Iris pigment epithelial cell (primary cell): ENCODE measurements at places on chromosomes 4 and X.

DNA sequence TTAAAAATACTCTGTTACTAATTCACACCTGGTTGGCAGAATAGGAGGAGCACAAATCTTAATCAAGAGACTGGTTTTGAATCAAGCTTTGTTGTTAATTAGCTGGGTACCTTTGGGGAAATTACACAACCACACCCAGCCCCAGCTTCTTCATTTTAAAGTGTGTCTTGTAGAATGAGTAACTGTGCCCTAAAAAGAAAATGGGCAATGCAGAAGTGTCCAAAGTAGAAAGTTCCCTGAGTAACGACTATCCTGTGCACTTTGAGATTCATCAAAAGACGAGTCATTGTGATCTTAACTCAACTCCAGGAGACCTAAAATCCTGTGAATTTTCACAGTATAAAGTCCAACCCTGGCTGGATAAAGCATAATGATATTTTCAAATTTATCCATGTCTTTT is 792.3 kb upstream of the HS3ST1 start:
- DNase-seq: no peak

DNA sequence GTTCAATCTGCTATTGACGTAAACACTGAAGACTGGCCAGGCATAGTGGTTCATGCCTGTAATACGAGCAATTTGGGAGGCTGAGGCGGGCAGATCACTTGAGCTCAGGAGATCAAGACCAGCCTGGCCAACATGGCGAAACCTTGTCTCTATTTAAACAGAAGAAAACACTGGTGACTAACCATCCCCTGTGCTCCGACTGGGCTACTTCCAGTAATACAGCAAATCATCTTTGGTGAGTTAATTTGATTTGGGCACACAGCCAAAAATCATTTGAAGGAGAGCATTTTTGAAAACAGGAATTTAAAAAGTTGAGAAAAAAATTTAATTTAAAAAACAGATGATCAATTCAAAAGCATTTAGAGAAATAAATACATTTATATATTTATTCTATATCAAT is 52.0 kb downstream of the SEC24D start:
- peak; percentile 86 for DNase-seq

- peak; percentile 81 for DNase-seq
Observed at GRCh38 chr4:20408611-20409010, 156.9 kb downstream of the SLIT2 start.

GRCh38 chr4:135325264-135325663 is 1123.7 kb upstream of the PABPC4L start:
- DNase-seq: no peak

DNA sequence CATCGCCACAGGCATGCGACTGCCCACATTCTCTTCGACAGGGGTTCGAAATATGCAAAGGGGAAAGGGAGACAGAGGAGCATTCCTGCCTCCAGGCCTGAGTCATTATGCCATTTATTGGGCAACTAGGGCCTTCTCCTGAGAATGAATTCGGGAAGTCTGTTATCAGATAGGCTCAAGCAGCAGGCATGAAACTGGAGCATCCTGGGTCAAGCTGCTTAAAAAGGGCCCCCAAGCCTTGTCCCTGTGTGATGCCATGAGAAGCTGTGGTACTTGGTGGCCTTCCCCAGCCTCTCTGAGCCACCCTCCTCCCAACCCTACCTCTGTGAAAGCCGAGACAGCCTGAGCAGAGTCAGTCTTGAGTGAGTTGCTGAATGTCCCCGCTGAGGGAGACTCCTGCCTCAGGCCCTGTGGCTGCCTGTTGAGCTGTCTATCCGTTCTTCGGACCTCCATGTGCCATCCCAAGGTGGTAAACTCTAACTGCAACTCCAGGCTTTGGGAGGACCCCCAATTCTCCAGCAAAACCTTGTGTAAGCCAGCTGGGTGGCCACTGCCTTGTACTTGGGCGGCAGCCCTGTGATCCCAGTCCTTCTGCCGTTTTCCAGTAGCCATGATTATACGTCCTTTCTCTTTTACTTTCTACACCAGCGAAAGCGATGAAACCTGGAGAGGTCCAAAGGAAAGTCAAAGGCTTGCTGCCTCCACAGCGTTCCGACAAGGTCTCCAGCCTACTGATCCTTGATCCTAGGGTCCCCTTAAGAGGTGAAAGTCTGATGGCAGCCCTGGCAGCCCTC is 37.7 kb downstream of the NBDY start:
- peak; percentile 46 for DNase-seq

GRCh38 chr4:20317424-20317985 is 65.8 kb downstream of the SLIT2 start:
- peak; percentile 23 for DNase-seq

DNA sequence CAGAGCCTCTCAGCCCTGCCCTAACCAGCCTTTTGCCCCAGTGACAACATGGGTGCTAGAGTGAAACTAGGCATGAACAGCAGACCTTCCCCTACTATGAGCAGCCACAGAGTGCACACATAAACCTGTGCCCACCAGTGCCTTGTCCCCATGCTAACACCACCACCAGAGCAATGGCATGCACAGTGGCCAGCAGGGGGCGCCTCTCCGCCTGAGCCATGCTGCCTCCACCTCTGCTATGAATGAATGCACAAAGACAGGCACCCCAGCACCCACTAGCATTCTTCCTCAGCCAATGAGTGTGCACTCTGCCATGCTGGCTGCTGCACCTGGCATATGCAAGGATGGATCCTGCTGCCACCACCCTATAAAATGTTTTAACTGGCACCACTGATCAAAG is 286.9 kb upstream of the FGF16 start:
- no peak for DNase-seq

DNA sequence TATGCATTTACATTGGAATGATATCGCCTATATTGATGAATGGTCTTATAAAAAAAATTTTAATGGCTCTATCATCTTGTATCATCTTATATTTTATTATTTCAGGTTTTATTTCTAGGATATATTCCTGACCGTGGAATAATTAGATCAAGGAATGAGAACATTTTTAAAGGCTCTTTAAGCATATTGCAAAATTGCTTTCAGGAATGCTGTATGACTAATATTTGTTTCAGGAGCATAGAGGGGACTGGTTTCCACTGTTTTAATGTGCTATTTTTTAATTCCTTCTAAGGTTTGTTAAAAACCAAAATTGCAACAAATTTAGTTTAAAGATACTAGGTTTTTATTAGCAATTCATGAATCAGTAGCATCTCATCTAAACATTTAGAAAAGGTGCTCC is 120.2 kb downstream of the BMPR1B start:
- DNase-seq: peak; percentile 63

GRCh38 chr4:47690611-47691010 is 147.3 kb downstream of the CORIN start:
- DNase-seq: no peak

- DNase-seq: no peak
Observed at GRCh38 chrX:107601326-107601725, 27.0 kb upstream of the PRPS1 start.

DNA sequence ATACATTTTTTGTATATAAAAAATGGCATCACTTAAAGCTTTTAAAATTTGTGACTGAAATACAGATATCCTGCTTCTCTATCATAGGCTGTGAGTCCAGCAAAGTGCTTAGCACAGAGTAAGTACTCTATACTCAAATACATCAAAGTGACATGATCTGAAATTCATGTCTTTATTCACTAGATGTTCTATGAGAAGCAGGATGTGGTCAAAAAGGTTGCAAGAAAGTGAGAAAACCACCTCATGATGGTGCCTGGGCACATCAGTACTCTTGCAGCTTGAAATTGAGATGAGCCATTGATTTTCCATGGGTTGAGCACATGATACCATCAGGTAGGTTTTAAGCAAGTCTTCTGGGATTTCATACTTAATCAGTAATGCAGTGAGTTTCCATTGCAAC is 20.4 kb upstream of the SFRP2 start:
- DNase-seq: no peak

- no peak for DNase-seq
Observed at GRCh38 chr4:77175201-77175611, 18.2 kb downstream of the CCNG2 start.

GRCh38 chrX:56757327-56757726 is 28.3 kb downstream of the NBDY start:
- no peak for DNase-seq

GRCh38 chr4:35695003-35695402 is 549.3 kb downstream of the ARAP2 start:
- DNase-seq: no peak

GRCh38 chr4:81905971-81906370 is 434.3 kb upstream of the RASGEF1B start:
- DNase-seq: no peak

DNA sequence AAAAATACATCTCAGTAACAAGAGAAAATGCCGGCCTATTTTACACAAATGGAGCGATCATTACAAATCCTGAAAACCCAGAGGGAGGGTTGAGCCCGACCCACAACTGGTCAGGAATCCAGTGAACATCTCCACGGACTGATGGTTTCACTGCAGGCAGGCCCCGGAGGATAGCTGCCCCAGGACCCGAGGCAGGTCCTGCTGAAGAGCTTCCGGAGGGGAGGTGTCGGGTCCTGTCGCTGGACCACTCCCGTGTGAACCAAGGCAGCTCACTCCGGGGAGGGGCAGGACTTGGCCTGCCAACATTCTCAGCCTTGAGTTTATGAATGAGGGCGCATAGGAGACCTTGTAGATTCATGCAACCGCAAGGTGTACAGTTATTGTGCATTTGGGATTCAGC is 4.8 kb upstream of the CRMP1 start:
- DNase-seq: no peak

- peak; percentile 53 for DNase-seq
Observed at GRCh38 chr4:78057600-78058550, 752 bp downstream of the FRAS1 start.

DNA sequence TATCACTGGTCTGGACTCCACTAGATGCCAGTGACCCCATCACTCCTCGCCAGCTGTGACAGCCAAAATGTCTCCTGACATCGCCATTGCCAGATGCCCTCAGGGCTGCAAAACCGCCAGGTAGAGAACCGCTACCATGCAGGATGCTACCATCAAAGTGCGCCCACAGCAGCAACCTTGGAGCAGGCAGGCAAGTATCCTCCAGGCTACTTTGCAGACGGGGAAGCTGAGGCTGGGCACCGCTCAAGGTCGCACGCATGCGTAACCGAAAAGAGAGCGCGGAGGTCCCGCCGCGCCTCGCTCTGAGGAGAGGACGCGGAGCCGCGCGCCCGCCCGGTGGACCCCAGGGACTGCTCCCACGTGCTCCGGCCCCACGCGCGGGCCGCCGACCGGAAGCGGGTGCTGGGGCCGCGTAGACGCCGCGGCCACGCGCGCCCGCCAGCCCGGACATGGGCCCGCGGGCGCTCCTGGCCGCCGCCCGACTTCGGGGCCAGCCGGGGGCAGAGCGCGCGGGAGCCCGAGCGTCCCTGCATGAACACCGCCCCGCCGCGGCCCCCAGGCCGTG is at the start of gene STS:
Gene STS (plus strand): TSS at position 300 of the 565 bp plus-strand sequence. CDS start 105,488 bp downstream, outside the sequence.
- DNase-seq: peak; percentile 34

DNA sequence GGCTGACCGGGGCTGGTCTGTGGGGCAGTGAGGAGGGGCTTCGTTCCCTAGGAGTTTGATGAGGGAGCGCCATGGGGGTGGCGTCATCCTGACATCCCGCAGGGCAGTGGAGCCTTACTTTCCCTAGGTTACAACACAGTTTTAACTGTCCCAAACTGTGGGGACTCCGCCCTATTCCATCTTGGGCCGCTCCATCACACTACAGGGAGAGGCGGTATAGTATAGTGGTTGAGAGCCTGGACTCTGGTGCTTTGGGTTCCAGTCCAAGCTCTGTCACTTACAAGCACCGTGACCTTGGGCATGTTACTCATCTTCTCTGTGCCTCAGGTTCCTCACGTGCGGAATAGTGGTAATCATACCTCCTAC is 44.2 kb downstream of the ZNF185 start:
- no peak for DNase-seq

- no peak for DNase-seq
Observed at GRCh38 chrX:17086317-17086716, 139.9 kb downstream of the REPS2 start.
